ENCODE measurements at places on chromosomes 7 and 10.

- H3K4me3 ChIP-seq = no peak overlapping the region
- peaks cover 3% of the 10 kb centered on the region for H3K36me3 ChIP-seq
- DNase-seq = no peak
- no peaks in the 10 kb centered on the region for H3K27me3 ChIP-seq
- H3K4me1 ChIP-seq = no peaks in the 10 kb centered on the region
- no peak overlapping the region for H3K27ac ChIP-seq
Observed at GRCh38 chr7:22173685-22174573, 183.0 kb downstream of the RAPGEF5 start.

DNA sequence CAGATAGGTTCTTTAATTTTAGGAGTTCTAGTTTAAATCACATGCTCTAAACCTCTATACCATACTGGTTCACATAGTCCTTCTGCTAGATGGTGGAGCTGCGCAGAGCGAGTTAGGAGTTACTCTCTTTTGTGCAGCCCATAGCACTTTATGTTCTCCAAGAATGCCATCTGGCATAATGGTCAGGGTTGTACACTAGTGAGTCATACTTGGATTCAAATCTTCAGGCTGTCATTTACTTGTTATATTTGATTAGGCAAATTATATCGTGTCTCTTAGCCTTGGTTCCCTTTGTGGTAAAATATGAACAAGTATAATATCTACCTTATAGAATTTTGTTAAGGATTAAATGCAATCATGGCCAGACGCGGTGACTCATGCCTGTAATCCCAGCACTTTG, 1078.3 kb downstream of the NRG3 start:
- DNase-seq = no peak
- H3K27ac ChIP-seq = no peak overlapping the region
- H3K4me3 ChIP-seq = no peak overlapping the region
- no peaks in the 10 kb centered on the region for H3K4me1 ChIP-seq
- no peaks in the 10 kb centered on the region for H3K36me3 ChIP-seq
- H3K27me3 ChIP-seq = no peaks in the 10 kb centered on the region

- H3K27ac ChIP-seq = no peak overlapping the region
- H3K4me1 ChIP-seq = no peaks in the 10 kb centered on the region
- no peaks in the 10 kb centered on the region for H3K27me3 ChIP-seq
- H3K36me3 ChIP-seq = no peaks in the 10 kb centered on the region
- no peak for DNase-seq
Observed at GRCh38 chr7:133036289-133036688, 45.6 kb downstream of the CHCHD3 start.

- no peaks in the 10 kb centered on the region for H3K27me3 ChIP-seq
- H3K27ac ChIP-seq = peak overlapping the region; percentile 91
- no peaks in the 10 kb centered on the region for H3K36me3 ChIP-seq
- no peak overlapping the region for H3K4me3 ChIP-seq
Observed at GRCh38 chr7:94511718-94512117, 2.1 kb downstream of the CASD1 start.

GRCh38 chr10:60963441-60964256, 19.7 kb upstream of the RHOBTB1 start:
- H3K4me3 ChIP-seq = no peak overlapping the region
- DNase-seq = no peak

Measured in left lung (tissue), 14 donors.